ENCODE measurements at places on chromosomes 7 and 10.
A peak's percentile ranks its signal among the peaks of the same experiment; 100 is the strongest.

DNA sequence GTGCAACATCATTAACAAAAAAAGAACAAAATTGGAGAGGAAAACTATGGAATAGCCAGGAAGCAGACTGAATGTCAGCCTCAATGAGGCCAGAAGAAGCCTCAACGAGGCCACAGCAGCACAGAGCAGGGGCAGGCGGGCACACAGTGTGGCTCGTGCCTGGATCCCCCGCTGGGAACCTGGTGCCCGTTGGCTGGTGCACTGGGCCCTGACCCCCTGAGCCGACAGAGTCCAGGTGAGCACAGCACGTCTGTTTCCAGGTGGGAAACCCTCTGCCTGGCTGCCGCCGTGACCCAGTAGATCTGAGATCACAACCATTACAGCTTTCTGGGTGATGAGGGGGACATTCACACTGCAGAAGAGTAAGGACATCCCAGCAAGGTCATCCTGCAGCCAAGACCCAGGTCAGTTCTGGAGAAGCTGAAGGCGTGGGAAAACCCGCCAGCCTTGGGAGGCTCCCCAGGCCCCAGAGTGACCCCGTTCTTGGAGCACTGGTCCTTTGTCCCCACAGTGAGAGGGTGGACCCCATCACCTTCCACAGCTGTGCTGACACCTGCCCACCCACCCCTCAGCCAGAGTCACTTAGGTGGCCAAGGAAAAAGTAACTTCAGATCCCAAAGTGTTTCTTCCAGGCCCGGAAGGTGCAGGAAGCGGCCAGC is 222.1 kb downstream of the ADARB2 start:
- no peak for DNase-seq

DNA sequence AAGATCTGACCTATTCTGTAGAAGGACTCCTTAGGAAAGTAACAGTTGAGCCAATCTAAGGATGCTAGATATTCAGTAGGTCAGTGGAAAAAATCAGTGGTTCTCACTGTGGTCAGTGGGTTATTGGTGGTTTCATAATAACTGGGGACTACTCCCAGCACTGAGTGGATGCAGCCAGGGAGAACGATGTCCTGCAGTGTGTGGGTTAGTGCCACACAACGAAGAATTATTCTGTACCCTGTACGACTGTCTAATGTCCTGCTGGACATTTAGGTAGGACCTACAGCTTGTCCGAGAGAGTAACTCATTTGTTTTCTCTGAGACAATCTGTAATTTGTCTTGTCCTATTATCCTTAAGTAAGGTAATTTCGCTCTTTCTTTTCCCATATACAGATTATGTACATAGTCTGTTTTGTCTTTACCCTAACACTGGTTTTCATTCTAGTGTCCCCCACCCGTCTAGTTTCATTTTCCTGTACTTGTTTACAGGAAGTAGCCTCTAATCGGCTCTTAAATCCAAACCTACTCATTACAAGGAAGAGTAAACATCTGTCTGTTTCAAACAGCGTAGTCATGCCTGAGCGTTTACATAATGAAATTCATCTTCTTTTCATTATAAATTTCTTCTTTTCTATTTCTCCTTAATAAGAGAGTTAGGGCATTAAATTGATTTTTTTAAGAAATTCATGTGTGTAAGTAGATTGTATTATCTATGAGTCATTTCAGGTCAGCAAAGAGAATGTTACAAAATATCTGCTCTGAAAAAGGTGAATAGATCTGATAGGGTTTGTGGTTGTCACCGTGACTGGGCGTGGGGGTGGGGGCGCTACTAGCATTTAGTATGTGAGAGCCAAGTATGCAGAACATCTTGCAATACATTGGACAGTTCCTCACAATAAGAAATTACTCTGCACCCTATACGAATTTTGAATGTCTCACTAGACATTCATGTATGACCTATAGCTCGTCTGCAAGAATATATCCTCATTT is 8.3 kb upstream of the ZC3HAV1L start:
- peak; percentile 73 for DNase-seq

GRCh38 chr7:47914717-47915615 is 33.3 kb downstream of the PKD1L1 start:
- no peak for DNase-seq

DNA sequence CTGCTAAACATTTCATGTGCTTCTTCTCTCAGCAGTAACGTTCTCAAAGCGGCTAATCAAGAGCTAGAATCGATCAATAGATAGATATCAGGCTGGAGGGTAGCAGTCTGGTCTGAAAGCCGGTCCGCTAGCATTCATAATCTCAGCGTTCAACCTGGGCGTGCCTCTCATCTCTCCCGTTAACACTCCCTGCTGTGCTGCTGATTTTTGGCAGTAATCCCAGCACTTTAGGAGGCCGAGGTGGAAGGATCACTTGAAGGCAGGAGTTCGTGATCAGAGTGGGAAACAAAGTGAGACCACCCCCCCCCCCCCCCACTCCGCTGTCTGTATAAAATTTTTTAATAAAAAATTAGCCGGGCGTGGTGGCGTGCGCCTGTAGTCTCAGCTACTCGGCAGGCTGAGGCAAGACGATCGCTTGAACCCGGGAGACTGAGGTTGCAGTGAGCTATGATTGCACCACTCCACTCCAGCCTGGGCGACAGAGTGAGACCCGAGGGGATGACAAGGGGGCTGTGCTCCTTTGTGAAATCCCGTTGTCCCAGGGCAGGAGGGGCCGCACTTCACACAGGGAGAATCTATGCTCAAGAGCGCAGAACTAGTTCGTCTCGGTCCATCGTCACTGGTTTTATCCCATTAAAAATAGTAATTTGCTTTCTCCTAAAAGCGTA is 624 bp upstream of the CEP55 start:
- no peak for DNase-seq

DNA sequence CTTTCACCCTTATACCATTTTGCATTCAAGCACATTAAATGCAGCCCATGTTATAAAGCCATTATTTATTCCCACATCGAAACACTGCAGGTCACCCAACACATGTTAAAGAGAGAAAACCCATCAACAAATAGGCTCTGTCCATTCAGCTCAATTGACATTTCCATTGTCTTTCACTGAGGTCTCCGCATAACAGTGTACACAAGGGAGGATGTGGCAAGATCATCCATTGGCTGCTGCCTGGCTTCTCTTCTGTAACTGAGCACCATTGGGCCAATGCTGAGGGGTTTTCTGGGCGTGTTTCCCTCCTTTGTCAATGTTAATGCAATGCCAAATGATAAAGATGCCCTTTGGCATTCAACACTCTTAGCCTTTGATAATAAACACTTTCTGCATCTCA is 278.1 kb upstream of the SP4 start:
- DNase-seq = no peak
